ENCODE measurements at places on chromosomes 11 and 22.

DNA sequence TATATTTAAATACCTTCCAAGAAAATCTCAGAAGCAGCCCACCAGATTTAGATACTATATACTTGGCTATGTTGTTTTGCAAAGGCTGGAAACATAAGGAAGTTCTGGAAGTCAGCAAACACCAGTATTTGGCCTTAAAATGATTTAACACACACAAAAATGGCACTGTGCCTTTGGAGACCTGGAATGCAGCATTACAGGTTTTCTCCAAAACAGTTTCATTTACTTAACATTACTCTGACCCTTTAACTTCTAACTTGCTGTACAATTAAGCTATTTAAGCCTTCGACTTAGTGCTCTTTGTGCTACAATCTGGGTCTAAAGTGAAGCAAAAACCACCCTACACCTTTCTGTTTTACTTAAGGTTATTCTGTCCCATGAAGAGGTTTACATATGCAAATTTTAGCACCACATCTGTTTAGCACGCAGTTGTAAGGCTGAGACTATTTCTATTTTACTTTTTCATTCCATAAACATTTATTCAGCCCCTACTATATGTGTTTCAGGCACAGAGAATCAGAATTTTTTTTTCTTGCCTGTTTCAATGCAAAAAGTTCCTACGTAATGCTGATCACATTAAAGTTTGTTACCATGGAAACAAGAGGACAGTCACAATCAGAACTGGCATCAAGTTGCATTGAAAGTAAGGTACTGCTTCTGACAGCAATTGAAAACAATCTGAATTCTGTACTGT, 70.3 kb downstream of the MAML2 start:
- no peak for DNase-seq

- no peak for DNase-seq
Observed at GRCh38 chr11:69524291-69524882, 42.9 kb downstream of the LINC01488 start.

GRCh38 chr22:36901411-36902142, 11.9 kb upstream of the CSF2RB start:
- DNase-seq, result no peak

DNA sequence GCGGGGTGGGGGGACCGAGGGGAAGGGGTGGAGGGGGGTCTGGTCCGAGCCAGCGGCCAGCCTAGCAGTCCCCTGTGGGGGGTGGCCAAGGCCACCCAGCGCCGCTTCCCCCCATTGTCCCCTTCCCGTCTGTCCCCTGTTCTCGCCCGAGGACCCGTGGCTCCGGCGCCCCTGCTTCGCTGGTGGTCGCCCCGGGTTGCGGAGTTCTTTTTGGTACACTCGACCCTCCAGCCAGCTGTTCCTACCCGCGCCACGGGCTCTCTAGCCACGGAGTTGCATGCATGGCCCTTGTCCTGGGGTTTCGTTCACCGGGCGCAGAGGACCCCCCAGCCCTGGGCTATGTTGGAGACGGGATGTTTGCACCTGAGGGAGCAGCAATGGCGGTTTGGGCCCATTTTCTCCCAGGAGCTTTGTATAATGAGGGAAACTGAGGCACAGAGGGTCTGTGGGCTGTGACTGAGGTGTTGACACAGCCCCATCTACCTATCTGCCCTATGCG, 489 bp downstream of the RNF214 start:
- no peak for DNase-seq

- no peak for DNase-seq
Observed at GRCh38 chr11:123060277-123061000, 1.5 kb downstream of the HSPA8 start.

DNA sequence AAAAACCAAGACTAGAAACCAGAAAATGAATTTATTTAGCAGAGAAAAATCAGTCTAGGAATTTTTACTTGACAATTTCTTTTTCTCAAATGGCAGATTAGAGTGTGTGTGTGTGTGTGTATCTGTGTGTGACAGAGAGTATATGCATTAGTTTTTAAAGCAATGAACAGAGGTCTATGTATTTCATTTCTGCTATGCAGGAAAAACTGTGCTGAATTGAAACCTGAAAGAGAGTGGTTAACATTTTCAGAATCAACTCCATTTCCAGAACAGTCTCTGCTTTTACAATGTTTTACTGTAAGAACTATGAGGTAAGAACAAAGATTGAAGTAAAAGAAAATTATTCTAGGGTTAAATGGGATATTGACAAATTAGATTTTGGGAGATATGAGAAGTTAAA, 114.8 kb downstream of the GRM5 start:
- DNase-seq, result no peak

- DNase-seq, result no peak
Observed at GRCh38 chr11:46876471-46876870, 30.4 kb upstream of the CKAP5 start.

GRCh38 chr11:27129686-27130085, 89.1 kb downstream of the BBOX1 start:
- DNase-seq, result no peak

GRCh38 chr22:36323182-36323854, 64.4 kb downstream of the MYH9 start:
- DNase-seq, result no peak

- DNase-seq, result no peak
Observed at GRCh38 chr22:38872831-38873248, 824 bp upstream of the CBX6 start.

DNA sequence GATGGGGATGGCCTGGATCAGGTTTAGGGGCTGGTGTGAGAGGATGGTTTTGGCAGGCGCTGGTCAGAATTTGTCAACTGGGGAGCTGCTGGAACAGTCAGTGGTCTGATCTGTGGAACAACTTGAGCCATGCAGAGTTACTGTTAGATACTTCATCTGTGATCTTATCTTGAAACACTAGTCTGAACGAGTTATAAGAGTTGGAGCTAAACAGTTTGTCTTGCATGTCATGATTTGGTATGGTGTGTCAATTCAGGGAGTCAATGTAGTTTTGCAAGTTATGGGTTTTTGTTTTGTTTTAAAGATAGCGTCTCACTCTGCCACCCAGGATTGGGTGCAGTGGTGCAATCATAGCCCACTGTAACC, 54.1 kb downstream of the ST3GAL4 start:
- no peak for DNase-seq

DNA sequence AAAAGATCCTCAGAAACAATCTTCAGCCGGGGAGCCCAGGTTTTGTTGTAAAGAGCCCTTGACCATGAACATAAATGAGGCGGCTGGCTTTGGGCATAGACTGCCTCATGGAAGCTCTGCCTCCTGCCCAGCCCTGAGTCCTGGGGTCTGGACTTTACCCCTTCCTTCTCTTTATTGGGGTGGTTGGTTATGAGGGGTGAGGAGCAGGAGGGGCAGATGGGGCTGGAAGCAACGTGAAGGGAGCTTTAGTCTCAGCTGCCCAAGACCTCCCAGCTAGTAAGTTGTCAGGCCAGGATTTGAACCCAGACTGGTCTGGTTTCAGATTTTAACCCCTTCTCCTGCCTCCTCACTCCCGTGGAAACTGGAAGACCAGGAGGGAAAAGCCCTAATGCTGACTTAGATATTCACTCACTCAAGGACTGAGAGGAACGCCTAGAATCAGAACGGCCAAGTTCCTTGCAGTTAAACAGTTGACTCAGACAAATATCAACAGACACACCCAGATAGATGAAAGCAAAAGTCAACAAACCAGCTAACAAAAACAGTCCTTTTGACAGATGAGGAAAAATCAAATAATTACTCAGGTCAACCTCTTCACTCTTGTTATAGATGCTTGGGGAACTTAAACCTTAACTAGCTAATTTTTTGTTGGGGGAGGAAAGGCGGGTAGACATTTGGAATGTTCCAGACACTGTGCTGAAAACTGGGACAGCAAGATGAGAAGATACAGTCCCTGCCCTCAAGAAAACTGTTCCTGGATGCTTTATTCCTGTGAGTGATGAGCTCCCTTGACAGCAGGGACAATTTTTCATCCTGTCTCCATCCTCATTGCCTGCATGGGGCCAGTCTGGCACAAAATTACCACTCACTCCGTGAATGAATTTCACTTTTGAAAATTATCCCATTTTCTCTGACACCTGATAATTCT, 20.8 kb upstream of the ARRB1 start:
- DNase-seq, result no peak

DNA sequence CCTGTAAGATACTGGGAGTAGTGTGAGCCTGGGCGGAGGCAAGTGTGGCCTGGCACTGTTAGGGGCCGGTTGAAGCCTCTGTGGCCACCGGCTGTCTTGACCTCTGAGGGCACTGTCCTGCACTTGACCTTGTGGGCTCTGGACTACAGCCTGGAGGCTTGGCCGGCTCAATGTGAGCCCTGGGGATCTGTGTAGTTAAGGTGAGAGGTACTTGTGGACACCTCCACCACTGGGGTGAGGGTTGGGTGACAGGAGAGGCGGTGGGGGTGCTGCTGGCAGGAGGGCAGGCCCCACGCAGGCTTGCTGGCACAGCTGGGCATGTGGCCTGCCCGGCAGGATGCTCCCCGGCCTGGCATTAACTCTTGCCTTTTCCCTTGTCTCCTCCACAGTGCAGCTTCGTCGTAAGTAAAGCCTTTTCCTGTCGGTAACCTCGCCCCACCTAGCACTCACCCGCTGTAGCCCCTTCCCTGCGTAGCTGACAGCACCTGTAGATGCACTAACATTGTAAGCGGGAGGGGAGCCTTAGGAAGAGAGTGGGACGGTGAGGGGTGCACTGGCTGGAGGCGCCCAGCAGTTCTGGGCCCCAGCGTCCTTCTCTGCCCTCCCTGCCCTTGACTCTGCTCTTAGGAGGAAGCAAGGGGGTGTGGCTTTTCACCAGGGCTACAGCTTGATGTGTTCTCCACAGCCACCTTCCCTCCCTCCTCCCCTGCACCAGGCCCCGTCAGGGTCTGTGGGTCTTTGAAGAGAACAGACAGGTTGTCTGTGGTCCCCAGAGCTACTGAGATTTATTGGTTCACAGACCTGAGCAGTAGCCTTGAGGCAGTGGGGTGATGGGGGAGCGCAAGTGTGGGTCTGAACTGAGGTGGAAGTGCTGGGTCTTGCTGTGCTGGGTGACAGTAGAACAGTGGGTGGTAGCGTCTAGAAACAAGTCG, 17.6 kb downstream of the INCENP start:
- DNase-seq, result no peak

DNA sequence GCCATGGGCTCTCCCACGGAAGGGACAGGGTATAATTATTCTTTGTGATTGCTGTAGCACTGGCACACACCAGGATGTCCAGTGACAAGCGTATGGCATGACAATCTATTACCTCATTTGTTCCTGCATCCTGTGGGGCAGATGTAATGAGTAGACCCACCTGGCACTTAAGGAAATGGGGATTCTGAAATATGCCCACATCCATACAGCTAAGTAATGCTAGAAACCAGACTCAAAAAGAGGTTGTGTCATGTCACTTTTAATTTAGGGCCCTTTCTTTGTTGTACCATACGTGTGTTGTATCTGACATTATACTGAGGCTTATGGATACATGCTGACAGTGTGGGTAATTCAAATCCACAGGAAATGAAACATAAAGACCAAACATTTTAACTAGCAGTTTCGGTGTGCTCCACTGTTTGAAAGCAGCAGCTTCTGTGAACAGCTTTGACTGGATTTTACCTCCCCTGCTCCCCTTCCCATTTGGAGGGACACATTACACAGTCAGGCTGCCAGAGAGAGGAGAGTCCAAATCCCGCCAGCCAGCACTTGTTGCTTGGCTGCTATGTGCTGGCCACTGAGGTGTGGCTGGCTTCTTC, 21.2 kb downstream of the GRAMD1B start:
- DNase-seq, result no peak

GRCh38 chr11:120182790-120183491, 27.9 kb upstream of the OAF start:
- no peak for DNase-seq

- peak; percentile 87 for DNase-seq
Observed at GRCh38 chr11:47847892-47848699, at the start of gene NUP160. Gene NUP160, minus strand, starts transcription at chr11:47848350. Its CDS starts 32 bp downstream, at chr11:47848318.

DNA sequence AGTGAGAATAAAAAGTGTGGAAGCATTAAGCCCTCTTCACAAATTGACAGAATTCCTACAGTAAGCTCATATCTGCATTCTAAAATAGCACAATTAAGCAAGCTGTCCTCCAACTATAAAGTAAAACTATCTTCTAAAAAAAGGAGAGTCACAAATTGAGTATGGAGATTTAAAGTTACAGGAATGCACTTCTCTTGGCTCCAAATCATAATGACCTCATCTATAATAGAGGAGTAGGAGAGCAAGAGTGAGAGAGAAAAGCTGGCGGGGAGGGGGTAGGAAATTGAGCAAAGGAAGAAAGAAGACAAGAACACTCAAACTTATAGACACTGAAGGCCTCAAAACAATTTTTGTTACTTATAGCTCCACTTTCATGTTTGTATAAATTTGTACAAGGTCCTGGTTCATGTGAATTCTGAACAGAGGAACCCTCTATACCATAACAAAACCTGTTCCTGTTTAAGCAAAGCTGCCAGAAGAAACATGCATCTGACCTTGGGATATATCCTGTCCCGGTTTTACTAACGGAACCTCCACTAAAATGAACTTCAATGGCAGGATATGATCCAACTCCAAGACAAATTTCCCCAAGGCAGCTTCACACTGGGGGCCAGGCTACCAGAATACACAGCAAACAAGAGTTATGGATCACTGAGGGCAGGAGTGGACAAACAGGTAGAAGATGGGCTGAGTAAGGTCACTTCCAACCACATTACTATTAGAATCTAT, 37.2 kb downstream of the SLC35F2 start:
- DNase-seq, result no peak

DNA sequence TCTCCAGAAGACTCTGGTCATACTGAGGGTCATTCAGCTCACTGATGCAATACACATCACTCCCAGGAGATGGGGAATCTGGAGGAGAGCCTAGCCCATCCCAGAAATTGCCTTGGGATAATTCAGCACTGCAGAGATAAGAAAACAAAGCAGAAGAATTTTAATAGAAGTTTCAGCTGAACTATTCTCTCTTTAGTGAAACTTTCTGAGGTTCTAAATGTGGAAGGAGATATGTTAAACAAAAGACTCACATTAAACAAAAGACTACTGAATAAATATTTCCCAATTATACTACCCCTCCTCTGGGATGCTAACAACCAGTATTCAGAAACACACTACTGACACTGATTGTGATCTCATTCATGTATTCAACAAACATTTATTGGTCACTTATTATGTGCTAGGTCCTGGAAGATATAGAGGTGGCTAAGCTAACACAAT, 47.8 kb downstream of the C2CD3 start:
- no peak for DNase-seq

- no peak for DNase-seq
Observed at GRCh38 chr11:3153291-3153861, 11.7 kb downstream of the OSBPL5 start.

- no peak for DNase-seq
Observed at GRCh38 chr22:42977569-42977968, 37.4 kb downstream of the PACSIN2 start.

DNA sequence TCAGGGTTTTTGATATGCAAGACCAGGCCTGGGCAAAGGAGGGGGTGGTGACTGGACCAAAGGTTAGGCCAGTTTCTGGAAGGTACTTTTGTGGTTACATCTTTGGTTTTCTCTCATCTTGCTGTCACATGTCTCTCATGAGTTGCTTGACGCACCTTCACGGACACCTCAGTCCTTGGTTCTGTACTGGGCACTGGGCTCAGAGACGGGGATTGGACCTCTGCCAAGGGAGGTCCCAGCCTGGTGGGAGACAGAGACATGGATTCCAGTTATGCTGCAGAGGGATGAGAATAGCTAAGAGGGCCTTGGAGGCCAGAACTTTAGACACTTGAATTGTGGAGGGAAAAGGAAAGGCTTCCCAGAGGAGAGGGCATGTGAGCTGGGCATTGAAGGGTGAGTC, 1.7 kb downstream of the USP35 start:
- no peak for DNase-seq
